H9 (cell line): ENCODE measurements at places on chromosomes 12 and 14.

- H3K4me3 ChIP-seq, result no peak overlapping the region
- H3K27me3 ChIP-seq, result no peaks in the 10 kb centered on the region
- no peak overlapping the region for H3K27ac ChIP-seq
- no peaks in the 10 kb centered on the region for H3K4me1 ChIP-seq
Observed at GRCh38 chr12:124625867-124626675, 58.7 kb upstream of the NCOR2 start.

- no peaks in the 10 kb centered on the region; the same call in 1 of the 2 replicates for H3K4me1 ChIP-seq
- no peak for DNase-seq
- H3K27ac ChIP-seq, result no peak overlapping the region
- H3K36me3 ChIP-seq, result no peaks in the 10 kb centered on the region
- no peak overlapping the region for H3K4me3 ChIP-seq
Observed at GRCh38 chr14:22174412-22175277, 414.4 kb downstream of the DAD1 start.

DNA sequence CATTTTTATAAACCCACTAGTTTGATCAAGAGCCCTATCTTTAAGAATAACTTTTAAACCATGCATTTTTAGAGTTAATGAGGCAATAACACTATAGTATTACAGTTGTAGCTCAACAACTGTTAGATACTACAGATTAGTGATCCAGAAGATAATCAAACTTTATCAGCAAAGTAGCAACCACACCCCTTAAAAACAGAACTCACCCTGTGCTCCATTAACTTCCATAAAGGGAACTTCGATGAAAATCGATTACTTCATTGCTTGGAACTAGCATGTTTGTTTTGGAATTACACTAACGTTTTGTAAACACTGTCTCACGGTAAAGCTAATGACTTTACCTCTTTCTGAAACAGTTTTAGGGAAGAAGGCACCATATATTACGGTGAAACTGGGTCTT lies 1.4 kb downstream of the SGPP1 start:
- no peaks in the 10 kb centered on the region; the same call in 1 of the 2 replicates for H3K27me3 ChIP-seq
- peak overlapping the region; percentile 100 for H3K4me3 ChIP-seq
- peaks cover 5% of the 10 kb centered on the region; the same call in 1 of the 2 replicates for H3K4me1 ChIP-seq
- DNase-seq, result no peak

GRCh38 chr14:68464711-68465110 lies 328.2 kb downstream of the ZFP36L1 start:
- H3K4me3 ChIP-seq, result no peak overlapping the region; the same call in 2 of the 3 replicates
- no peaks in the 10 kb centered on the region for H3K27me3 ChIP-seq
- H3K36me3 ChIP-seq, result no peaks in the 10 kb centered on the region; the same call in 1 of the 2 replicates
- no peaks in the 10 kb centered on the region for H3K4me1 ChIP-seq

- H3K27me3 ChIP-seq, result peaks cover 97% of the 10 kb centered on the region
- H3K27ac ChIP-seq, result no peak overlapping the region
- DNase-seq, result no peak
- H3K36me3 ChIP-seq, result no peaks in the 10 kb centered on the region
- H3K4me1 ChIP-seq, result no peaks in the 10 kb centered on the region
Observed at GRCh38 chr12:54032086-54032619, 697 bp upstream of the HOXC5 start.

- no peaks in the 10 kb centered on the region for H3K4me1 ChIP-seq
- H3K27me3 ChIP-seq, result no peaks in the 10 kb centered on the region
- H3K27ac ChIP-seq, result no peak overlapping the region
- H3K4me3 ChIP-seq, result no peak overlapping the region
- peaks cover 2% of the 10 kb centered on the region; the same call in 1 of the 3 replicates for H3K36me3 ChIP-seq
Observed at GRCh38 chr14:105392131-105393090, 5.9 kb upstream of the TEX22 start.

DNA sequence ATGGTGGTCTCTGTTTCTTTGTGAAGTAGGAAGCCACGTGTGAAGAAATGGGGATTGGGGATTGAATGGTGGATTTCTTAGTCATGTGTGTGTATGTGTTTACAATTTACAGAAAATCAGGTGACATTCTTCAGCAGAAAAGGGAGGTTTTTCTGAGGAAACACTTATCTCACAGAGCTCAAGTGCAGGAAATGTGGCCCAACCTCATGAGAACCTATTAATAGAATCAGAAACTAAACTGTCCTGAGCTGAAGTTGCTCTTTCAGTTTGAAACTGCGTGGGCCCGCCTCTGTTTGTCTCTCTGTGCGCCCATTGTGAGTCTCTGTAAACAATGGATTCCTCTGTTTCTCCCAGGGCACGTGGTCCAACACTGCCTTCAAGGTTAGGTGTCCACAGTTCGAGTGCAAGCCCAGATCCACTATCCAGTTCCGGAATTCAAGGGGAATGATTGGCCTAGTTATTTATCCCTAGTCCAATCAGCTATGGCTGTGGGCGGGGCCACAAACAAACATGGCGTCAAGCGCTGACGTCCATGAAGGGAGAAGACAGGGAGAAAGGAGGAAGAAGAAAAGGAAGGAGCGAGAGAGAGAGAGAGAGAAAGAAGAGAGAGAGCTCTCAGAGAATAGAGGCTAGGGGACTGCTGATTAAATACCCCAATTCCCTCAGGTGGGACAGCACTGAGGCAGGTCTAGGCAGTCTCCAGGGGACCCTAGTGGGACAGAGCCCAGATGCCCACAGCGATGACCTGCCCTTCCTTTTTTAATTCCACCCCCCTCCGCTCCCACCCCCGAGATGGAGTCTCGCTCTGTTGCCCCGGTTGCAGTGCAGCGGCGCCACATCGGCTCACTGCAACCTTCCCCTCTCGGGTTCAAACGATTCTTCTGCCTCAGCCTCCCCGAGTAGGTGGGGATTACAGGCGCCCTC lies 31.4 kb upstream of the C12orf76 start:
- H3K27ac ChIP-seq, result no peak overlapping the region
- no peak for DNase-seq
- no peaks in the 10 kb centered on the region for H3K27me3 ChIP-seq
- H3K4me1 ChIP-seq, result no peaks in the 10 kb centered on the region

DNA sequence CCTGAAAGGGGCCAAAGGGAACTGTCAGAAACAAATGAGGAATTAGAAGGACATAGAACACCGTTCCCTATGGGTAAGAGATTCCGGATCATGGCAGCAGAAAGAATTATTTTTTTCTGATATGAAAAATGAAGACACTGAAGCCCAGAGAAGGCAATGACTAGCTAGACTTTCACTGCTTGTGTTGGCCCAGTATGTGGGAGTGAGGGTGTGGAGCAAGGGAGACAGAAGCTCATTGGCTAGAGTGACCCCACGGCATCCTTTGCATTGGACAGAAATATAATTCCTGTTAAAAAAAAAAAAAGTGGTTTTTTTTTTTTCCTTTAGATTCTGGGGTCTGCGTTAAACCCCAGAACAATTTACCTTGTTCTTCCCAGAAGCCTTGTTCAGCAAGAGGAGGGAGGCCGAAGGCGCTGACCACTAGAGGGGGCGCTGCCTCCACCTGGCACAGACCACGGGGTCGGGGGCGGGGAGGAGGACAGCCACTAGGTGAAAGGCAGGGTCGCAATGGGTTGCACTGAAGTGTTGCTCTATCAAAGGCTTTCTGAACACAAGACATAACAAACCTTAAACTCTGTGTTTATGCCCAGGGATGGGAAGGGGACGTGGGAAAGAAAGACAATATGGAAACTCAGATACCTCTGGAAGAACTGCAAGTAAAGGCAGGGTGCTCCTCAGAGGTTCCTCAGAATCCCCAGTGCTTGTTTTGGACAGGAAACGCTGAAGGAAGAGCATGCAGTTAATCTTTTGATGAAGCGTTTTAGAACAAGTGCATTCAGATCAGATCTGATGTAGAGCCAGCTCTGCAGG lies 156.8 kb downstream of the KCNA5 start:
- H3K27ac ChIP-seq, result no peak overlapping the region
- no peak overlapping the region for H3K4me3 ChIP-seq
- H3K27me3 ChIP-seq, result no peaks in the 10 kb centered on the region
- H3K36me3 ChIP-seq, result no peaks in the 10 kb centered on the region
- H3K4me1 ChIP-seq, result peaks cover 6% of the 10 kb centered on the region; the same call in 1 of the 2 replicates
- peak; percentile 91 for DNase-seq

- peaks cover 28% of the 10 kb centered on the region for H3K36me3 ChIP-seq
- no peak overlapping the region for H3K4me3 ChIP-seq
- H3K4me1 ChIP-seq, result no peaks in the 10 kb centered on the region
- DNase-seq, result no peak
- no peak overlapping the region for H3K27ac ChIP-seq
- H3K27me3 ChIP-seq, result no peaks in the 10 kb centered on the region
Observed at GRCh38 chr12:31822761-31823160, 93.9 kb upstream of the AMN1 start.

- no peak for DNase-seq
- H3K4me3 ChIP-seq, result no peak overlapping the region
- H3K27ac ChIP-seq, result no peak overlapping the region
- peaks cover 42% of the 10 kb centered on the region for H3K36me3 ChIP-seq
Observed at GRCh38 chr14:103003351-103003615, 54.1 kb downstream of the CDC42BPB start.

DNA sequence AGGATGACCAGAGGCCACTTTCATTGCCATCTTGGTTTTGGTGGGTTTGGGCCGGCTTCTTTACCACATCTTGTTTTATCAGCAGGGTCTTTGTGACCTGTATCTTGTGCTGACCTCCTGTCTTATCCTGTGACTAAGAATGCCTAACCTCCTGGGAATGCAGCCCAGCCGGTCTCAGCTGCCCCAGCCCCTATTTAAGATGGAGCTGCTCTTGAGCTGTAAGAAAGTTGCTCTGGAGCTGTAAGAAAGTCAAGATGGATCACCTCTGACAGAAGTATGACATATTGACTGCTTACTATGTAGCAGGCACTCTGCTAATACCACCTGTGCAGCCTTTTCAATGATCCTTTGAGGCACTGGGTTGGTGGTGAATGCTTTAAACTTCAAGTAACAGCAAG lies 52.1 kb downstream of the RIN3 start:
- H3K27me3 ChIP-seq, result no peaks in the 10 kb centered on the region
- no peak for DNase-seq
- no peaks in the 10 kb centered on the region for H3K4me1 ChIP-seq
- H3K27ac ChIP-seq, result no peak overlapping the region

GRCh38 chr12:90331821-90332220 lies 623.2 kb downstream of the CCER1 start:
- no peaks in the 10 kb centered on the region; the same call in 1 of the 2 replicates for H3K27me3 ChIP-seq
- no peaks in the 10 kb centered on the region for H3K36me3 ChIP-seq
- no peak overlapping the region for H3K4me3 ChIP-seq
- no peak for DNase-seq

GRCh38 chr14:68140806-68141205 lies 321.2 kb downstream of the RAD51B start:
- no peaks in the 10 kb centered on the region; the same call in 1 of the 2 replicates for H3K4me1 ChIP-seq
- DNase-seq, result no peak
- H3K27ac ChIP-seq, result no peak overlapping the region

DNA sequence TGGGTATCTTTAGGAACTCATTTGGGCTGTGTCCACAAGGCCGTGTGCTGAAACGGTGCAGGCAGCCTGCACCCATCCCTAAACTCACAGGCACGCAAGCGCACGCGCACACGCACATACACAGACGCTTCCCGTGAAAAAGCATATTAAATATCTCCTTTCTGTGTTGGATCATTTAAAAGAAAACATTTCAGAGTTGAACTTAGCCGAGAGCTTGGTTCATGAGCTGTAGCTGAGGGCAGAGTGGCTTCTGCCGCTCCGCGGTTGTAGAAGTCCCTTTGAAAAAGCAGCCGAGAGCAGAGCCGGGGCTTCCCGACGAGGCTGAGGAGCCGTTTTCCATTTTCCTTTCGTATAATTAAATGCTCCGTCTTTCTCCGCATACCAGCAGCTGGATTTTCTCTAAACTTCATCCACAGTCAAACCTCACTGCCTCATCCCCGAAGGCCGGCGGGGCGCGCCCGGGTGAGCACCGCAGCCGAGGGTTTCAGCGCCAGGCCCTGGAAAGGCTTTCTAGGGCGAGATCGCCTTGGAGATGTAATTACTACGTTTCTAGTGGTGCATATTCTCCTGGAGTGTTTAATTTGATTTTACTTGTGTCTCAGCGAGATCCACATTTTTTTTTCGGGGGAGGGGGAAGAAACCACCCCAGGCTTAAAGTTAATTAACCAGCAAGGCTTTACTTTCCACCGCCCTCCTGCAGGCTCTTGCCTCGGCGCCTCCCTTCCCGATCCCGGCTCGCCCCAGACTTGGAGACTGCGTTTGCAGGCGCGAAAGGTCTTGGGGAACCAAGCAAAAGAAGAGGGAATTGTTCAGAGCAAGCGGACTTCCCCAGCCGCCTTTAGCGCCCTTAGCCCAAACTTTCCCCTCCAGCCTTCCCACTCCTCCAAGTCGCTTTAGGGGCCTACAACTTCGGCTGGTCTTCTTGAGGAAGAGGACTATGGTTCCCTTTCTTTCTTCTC lies 3.0 kb upstream of the HOXC13 start:
- H3K27ac ChIP-seq, result no peak overlapping the region
- H3K27me3 ChIP-seq, result peaks cover 92% of the 10 kb centered on the region
- peak overlapping the region; percentile 30; the same call in 1 of the 3 replicates for H3K4me3 ChIP-seq
- H3K4me1 ChIP-seq, result no peaks in the 10 kb centered on the region

DNA sequence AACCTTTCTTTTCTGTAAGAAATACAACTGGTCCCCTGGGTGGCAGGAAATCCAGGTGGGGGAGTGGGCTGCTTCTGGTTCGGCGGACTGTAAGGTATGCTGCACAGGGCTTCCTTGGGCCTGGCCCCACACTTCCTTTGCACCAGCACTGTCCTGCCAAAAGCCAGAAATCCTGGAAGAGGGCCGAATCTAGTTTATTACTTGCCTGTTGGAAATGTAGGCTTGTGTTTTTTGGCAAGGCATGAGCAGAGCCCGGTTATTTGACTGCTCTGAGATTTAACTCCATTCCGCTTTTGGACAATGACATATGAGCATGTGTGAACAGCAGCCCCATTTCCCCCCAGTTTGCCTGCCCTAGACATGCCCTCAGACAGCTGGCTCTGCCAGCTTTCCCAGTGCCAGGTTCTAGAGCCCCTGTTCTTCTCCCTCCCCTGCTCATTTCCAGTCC lies 86.6 kb downstream of the BORCS5 start:
- H3K27me3 ChIP-seq, result no peaks in the 10 kb centered on the region
- no peak for DNase-seq

- no peak overlapping the region for H3K27ac ChIP-seq
- H3K36me3 ChIP-seq, result peaks cover 35% of the 10 kb centered on the region
- H3K4me1 ChIP-seq, result no peaks in the 10 kb centered on the region
Observed at GRCh38 chr14:77601846-77602619, 14.4 kb downstream of the SPTLC2 start.
